OCI-M1 (cell line): ENCODE measurements at places on chromosomes 7 and 10.

DNA sequence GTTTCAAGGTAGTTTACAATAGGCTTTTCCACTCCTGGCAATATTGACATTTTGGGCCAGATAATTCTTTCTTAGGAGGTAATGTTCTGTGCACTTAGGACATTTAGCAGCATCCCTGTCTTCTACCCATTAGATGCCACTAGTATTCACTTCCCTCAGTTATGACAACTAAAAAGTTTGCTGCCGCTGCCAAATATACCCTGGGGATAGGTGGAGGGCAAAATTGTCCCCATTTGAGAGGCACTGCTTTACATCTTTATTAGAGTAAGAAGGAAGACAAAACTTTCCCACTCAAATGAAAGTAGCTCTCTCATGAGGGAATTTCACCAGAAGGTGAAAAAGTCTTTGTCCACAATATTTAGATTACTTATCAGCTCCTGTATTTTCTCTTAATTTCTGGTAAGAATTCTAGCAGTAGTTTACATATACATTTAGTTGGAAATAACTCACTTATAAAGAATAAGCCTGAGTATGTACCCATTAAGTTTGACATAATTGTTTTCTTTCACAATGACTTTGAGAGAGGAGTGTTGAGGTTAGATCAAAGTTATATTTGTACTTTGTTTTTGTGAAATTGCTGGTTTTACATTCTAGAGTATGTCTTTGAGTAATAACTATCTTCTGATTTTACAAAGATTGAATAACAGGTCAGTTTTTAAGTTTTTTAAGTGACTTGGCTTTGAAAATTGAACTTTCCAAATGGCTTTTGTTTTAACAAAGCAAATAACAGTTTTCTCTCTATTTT lies 46.0 kb downstream of the HELLS start:
- no peak for DNase-seq

- no peak for DNase-seq
Observed at GRCh38 chr10:78777466-78777865, 291.3 kb upstream of the ZMIZ1 start.

DNA sequence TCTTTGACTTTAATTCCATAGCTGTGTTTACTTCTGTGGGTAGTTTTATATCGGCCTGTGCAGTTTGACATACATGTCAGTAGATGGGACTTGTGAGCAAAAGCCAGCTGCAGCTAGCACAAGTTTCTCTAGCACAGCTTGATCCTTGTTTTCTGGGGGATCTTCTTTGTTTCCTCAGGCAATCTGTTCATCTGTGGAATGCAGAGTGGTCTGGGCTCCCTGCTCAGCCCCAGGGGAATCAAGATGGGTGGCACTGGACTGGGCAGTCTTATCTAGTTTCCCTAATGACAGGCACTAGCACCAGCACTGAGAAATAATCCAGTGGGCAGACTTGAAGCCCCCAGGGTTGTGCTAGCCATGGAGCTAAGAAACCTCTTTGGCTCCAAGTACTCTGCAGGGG lies 40.8 kb downstream of the CYP2C19 start:
- no peak for DNase-seq

GRCh38 chr10:18651324-18652007 lies at the start of gene NSUN6:
Gene NSUN6 (minus strand): TSS chr10:18651587. CDS start chr10:18651203, 384 bp downstream.
- peak; percentile 94 for DNase-seq

GRCh38 chr10:132848951-132849545 lies 63.1 kb upstream of the NKX6-2 start:
- no peak for DNase-seq

DNA sequence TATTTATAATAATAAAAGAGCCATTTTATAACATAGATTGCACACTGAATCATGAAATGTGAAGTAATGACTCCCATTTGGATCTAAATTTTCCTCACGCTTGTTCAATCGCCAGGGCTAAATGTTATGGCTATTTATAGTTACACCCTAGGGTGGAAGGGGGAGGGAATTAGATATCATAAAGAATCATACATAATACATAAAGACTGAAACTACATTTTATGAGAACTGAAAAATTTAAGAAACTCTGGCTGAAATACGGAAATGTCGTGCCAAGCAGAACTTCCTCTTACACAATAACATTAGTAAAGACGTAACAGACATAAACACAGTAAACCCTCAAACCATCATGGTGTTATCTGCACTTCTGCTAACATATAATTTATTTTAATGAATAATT lies 327.5 kb upstream of the PHF14 start:
- DNase-seq: no peak

DNA sequence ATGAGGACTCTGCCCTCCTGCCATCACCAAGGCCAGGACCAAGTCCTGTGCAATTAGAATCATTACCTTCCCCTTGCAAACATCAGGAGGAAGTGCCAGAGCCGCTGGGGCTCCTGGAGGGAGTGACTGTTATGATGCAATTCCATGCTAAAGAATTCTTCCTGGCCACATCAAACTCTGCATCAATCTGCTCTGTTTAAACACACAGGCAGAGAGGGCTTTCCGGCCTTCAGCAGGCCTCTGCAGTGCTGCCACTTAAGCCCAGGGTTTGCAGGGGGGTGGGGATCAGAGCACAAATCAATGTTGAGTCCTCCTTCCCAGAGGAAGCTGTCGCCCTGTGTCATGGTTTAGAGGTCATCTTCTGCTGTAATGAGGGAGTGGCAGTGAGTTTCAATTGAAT lies 58.1 kb downstream of the CTBP2 start:
- DNase-seq: peak; percentile 9

- DNase-seq: no peak
Observed at GRCh38 chr7:3520206-3520605, 219.2 kb downstream of the SDK1 start.

- DNase-seq: no peak
Observed at GRCh38 chr7:26759108-26759507, 105.3 kb downstream of the SKAP2 start.

- DNase-seq: peak; percentile 48
Observed at GRCh38 chr7:100693312-100694097, 545 bp downstream of the GIGYF1 start.

DNA sequence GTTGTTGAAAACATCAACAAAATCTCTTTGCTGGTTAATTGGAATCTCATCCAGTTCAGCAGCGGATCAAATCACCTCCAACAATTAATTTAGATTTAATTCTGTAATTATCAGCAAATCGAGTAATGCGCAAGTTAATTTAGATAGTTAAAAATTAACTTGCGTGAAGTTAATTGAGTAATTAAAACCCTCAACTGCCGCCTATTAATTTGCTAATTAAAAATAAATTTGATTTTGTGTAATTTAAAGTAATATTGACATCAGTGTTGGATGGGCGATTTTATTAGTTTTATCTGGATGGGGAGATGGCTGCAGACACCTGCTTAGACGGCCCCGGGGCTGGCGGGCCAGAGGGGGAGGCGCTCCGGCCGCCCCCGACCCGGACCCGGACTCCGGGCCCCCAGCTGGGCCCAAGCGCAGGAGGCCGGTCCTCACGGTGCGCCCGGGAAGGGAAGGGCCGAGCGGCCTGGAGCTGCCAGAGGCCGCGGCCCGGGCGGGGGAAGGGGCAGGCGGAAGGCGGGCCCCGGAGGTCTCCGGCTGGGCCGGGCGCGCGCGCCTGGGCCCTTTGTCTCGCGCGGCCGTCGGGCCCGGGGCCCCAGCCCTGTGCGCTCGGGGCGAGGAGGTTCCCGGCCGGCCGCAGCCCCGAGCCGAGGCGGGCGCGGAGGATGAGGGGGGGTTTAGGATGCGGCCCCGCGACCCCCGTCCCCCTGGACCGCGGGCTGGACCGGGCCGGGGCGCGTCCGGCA lies 3.3 kb upstream of the UNCX start:
- no peak for DNase-seq

GRCh38 chr10:113133497-113134115 lies 183.6 kb downstream of the TCF7L2 start:
- DNase-seq: peak; percentile 5

GRCh38 chr7:6442114-6442513 lies 5.6 kb downstream of the DAGLB start:
- DNase-seq: no peak

DNA sequence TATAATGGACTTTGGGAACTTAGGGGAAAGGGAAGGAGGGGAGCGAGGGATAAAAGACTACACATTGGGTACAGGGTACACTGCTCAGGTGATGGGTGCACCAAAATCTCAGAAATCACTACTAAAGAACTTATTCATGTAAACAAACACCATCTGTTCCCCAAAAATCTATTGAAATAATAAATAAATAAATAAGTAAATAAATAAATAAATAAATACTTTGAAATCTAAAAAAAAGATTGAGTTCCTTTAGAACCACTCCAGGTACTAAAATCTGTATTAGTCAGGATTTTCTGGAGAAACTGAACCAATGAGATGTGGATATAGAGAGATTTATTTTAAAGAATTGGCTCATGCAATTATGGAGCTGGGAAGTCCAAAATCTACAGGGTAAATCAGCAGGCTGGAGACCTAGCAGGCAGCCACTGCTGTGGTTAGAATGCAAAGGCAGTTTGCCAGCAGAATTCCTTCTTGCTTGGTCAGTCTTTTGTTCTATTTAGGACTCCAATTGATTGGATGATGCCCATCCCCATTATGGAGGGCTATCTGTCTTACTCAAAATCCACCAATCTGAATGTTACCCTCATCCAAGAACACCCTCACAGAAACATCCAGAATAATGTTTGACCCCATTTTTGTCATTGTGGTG lies 8.9 kb downstream of the IGFBP1 start:
- DNase-seq: no peak

DNA sequence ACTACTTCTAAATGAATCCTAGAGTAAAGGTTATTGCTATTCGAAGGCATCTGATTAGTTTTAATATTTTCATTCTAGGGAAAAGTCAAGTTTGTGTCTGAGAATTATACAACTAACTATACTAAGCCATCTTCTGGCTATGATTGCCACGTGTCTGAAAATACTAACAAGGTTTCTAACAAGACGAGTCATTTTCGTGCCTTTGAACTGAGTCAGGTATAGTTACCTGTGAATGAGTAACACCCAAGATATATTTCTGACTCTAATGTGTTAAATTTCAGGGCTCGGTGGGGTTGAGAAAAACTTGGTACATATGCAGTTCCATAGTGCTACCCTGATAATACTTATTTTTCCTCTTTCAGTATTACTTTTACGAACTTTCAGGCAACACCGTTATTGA lies 35.5 kb downstream of the TASOR2 start:
- DNase-seq: no peak

- no peak for DNase-seq
Observed at GRCh38 chr10:122181041-122181732, 89.9 kb upstream of the BTBD16 start.

GRCh38 chr7:5476001-5476400 lies 52.4 kb upstream of the TNRC18 start:
- DNase-seq: no peak

- no peak for DNase-seq
Observed at GRCh38 chr10:131009791-131010190, 301.7 kb downstream of the TCERG1L start.

GRCh38 chr7:22373911-22374310 lies 17.0 kb upstream of the RAPGEF5 start:
- no peak for DNase-seq

GRCh38 chr10:126161691-126162090 lies 226.6 kb downstream of the ADAM12 start:
- DNase-seq: no peak

- DNase-seq: no peak
Observed at GRCh38 chr7:36945612-36946400, 221.5 kb upstream of the AOAH start.

DNA sequence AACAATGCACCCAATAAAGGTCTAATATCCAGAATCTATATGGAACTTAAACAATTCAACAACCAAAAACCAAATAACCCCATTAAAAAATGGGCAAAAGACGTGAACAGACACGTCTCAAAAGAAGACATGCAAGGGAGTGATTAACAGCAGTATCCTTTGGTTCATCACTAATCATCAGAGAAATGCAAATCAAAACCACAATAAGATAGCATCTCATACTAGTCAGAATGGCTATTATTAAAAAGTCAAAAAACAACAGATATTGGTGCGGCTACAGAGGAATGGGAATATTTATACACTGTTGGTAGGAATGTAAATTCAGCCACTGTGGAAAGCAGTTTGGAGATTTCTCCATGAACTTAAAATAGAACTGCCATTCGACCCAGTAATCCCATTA lies 46.6 kb downstream of the MSRB2 start:
- no peak for DNase-seq

GRCh38 chr7:80806663-80807062 lies 112.2 kb downstream of the SEMA3C start:
- no peak for DNase-seq

GRCh38 chr10:3347413-3348182 lies 175.0 kb upstream of the PITRM1 start:
- no peak for DNase-seq

GRCh38 chr7:78161781-78162180 lies 363.2 kb downstream of the PHTF2 start:
- DNase-seq: no peak

GRCh38 chr7:103632972-103633371 lies 187.0 kb upstream of the SLC26A5 start:
- no peak for DNase-seq

DNA sequence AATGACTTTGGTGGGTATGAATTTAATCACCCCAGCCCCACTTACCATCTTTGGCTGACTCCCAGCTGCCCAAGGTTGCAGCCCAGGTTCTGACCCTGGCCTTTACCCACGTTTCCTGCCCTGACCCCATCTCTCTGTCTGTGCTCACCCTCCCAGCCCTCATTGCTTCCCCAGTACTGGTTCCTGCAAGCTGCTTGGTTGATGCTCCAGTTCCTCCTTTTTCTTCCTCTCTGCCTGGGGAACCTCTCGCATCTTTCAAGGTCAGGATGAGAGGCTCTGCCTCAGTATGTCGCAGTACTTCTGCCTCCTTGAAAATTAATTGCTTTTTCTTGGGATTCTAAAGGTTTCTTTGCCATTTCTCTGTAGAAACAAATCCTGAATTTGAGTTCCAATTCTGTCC lies 263.8 kb upstream of the ZNF32 start:
- no peak for DNase-seq

- no peak for DNase-seq
Observed at GRCh38 chr7:143406002-143406357, 2.7 kb downstream of the EPHA1 start.

- peak; percentile 29 for DNase-seq
Observed at GRCh38 chr7:89500084-89500483, 654.2 kb upstream of the STEAP1 start.

DNA sequence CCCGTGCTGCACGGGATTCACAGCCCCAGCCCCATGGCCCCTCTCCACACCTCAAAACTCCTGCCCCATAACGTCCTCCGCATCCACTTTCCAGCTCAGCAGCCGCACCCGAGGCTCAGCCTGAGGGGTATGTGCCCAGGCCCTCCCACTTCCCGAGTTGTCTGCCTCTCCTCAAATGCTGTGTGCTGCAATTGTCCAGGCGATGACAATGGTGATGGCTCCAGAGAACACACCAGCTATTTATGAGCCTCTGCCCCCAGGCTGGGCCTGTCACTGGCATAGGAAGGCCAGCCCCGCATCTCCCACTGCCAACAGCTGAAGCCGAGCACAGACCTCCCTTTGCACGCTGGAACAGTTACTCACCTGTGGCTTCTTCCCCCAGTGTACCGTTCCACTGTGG lies 2.4 kb upstream of the LDB3 start:
- DNase-seq: no peak
